Stimulated activated CD4-positive, alpha-beta T cell treated with anti-CD3 and anti-CD28 coated beads, TNF-alpha, amount 100 ng/mL, for 24 hours (primary cell): ENCODE measurements at places on chromosomes 2 and 18.

DNA sequence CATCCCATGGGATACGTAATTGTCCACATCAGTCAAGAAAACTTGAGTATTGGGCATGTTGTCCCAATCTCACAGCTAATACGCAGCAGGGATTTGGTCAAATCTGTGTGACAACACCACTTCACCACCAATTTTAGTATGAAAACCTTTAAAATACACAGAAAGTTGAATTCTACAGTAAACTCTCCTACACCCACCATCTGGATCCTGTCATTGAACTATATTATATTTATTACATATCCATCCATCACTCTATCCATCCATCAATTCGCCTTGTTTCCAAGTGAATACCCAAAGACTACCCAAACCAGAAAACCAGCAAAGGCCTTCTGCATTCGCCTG lies 846 bp upstream of the FKBP7 start:
- DNase-seq, result no peak

DNA sequence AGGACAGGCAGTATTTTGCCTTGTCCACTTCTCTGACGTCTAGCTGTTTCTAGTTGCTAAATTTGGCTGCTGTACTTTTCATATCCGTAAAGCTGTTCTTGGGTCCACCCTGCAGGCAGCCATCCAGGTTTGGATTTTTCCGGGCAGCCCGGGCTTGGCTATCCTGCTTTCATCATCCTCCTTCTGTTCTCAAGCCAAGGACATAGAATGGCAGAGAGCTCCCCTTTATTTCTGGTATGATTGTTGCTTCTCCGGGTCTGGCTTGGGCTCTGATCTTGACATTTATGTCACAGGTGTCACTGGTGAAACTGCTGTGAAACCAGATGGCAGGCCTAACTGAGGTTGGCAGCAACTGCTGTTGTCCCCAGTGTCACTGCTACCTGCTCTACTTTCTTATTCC lies 35.5 kb downstream of the SCN2A start:
- DNase-seq, result no peak

DNA sequence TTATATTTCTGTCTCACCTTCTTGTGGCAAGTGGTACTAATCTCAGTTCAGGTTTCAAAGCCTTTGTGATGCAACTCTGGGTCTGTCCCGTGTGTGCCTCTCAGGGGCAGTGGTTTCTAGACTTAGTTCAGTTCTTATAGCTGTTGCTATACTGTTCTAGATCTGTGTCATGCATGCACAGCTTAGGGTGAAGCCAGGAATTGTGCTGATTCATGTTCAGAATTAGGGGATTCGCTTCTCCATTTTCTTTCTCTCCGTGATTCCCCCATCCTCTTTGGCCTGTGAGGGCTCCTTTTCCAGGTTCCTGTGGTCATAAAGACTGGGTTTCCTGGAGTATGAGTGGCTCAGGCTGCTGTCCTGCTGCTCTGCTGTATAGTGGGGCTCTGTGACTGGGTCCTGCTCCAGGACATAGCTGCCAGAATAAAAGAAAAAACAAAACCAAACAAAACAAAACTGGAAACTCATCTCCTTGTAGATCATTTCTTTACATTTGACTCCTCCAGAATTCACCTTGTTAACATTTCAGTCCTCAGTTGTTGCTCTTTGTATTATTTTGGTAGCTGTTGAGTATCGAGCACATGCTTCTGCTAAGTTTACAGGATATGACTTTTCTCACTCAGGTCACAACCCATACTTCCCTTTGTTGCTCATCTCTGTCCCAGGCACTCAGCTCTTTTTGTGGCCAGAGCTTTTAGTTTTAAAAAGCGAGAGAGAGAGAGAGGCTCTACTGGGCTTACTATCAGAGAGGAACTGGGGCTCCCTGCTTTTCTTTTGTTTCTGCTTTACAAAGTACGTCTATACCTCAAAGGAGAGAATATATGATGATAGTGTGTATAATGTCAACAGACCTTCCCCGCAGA lies 34.2 kb downstream of the CERS6 start:
- DNase-seq, result no peak

DNA sequence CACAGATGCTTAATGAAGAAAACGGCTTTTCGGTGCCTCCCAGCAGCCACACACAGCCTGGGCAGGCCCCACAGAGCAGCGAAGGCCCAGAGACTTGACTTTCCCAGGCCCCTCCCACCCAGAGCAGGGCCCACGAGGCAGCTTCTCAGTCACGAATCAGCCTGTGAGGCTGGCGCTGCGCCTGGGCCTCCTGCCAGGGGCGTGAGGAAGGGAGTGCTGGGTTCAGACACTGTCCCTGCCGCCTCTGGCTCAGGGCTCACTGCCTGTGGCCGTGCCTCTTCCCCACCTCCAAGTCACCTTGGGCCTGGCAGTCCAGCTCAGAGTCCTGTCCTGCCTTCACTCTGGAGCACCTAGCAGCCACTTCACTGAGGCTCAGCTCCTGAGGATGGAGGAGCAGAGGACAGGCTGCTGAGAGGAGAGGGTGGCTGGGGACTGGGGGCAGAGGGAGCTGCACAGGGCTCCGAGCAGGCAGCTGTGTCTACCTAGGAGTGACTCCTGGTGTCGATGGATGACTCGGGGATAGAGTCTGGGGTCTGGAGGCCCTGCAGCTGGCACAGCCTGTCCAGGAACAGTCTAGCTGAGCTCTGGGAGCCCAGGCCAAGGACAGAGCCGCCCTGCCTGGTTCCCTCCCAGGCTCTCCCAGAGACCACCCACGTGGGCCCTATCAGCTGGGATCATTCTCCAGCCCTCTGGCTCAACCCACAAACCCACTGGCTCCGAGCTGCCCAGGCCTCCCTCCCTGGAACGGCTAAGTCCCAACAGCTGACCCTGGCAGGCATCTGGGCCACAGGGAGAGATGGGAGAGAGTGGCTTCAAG lies 36.4 kb upstream of the FOSL2 start:
- no peak for DNase-seq

GRCh38 chr2:1907849-1908533 lies 163.7 kb upstream of the PXDN start:
- no peak for DNase-seq

GRCh38 chr18:57649556-57650500 lies 28.2 kb upstream of the NARS1 start:
- DNase-seq, result no peak

DNA sequence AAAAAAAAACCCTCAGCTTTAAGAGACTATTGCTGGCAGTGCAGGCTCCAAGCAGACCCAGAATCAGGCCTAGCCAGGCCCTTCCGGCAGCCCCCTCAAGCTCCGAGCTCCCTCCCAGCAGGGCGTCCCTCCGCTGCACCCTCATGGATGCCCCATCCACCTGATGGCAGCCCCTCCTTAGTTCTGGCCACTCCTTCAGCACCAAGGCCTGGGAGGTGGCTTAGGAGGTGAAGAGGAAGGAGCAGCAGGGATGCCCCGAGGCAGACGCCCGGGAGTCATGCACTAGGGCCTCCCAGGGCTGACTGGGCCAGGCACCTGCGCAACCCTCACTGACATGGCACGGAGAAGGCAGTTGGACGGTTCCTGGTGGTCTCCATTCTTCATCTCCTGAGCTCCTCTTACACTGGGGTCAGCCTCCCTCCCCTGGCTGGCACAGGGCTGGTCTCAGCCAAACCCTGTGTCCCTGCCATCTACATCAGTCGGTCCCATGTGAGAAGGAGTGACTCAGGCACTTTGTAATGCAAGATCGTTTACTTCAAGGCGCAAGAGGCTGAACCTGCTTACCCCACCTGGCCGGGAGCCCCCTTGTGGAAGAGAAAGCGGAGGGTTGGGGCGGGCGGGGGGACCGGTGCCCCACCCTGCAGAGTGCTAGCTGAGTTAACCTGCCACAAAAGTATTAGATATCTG lies 53.5 kb upstream of the ID2 start:
- DNase-seq, result no peak

DNA sequence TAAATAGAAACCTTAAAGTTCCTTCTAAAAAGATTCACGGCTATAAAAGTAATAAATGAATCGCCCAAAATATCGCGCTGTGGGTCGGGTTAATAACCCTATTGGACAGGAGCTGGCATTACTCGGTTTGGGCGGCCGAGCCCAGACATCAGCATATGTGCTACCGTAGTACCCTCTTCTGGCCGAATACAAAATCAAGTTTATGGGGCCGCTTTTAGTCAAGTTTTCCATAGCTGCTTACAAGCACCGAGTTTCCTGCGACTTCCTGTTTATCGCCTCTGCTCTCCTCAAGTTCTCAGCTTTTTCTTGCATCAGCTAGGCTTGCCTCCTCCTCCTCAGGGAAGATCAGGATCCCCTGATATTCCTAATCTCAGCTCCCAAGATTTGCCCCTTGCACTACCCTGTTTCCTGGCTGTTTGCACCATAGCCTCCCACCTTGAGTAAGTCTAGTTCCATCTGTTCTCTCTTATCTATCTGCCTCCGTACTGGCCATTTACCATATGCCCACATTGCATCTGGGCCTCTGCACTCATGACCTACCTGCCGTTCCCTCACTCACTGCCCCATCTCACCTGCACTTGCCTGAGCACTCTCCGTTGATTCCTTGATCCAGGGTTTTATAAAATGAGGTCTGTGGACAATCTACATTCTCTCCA lies 56.1 kb downstream of the SLC35F5 start:
- peak; percentile 23 for DNase-seq
